B cell (primary cell): ENCODE measurements at places on chromosomes 16 and 17.

DNA sequence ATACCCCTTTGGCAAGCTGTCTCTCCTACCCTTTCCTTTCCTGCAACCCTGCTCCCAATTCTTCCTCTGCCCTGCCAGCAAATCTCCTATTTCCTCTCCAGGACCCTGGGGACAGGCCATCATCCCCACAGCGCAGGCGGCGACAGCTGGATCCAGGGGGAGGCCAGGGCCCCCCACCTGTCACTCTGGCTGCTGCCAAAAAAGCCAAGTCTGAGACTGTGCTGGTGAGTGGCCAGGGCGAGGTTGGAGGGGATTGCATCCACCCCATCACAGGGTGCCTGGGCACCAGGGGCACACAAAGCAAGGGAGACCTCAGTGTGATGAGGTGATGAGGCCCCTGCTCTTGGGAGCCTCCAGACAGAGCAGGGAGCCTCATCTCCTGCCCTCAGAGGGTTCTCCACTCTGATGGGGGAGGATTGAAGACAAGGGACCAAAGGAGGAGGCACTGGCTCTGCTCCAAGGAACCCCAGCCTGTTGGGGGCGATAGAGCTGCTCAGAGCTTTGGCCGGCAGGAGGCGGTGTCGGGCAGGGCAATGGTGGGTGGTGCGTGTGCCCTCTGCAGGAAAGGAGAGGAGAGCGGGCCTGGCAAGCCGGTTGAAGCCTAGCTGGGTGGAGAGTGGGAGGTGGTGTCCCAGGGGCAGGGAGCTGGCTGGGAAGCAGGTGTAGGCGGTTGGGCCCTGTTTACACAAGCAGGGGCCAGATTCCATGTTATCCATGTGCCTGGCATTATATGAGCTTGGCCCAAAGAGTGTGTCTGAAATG is 15.6 kb upstream of the PDK2 start:
- peak; percentile 38 for DNase-seq

DNA sequence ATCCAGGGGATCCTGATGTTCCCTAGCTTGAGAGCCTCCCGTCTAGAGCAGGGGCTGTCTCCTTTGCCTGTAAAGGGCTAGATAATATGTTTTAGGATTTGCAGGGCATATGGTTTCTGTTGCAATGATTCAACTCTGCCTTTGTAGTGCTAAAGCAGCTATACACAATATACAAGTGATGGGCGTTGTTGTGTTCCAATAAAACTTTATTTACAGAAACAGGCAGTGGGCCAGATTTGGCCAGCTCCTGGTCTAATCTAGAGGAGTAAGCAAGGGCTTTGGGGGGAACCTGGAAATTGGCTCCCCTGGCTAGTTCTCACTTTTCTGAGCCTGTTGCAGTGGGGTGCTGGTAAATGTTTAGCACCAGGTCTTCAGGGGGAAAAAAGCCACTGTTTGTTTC is 13.8 kb downstream of the WWOX start:
- no peak for DNase-seq

- DNase-seq = no peak
Observed at GRCh38 chr17:61382796-61383688, 16.6 kb upstream of the TBX2 start.

- DNase-seq = no peak
Observed at GRCh38 chr17:69412251-69412671, 2.2 kb upstream of the MAP2K6 start.

DNA sequence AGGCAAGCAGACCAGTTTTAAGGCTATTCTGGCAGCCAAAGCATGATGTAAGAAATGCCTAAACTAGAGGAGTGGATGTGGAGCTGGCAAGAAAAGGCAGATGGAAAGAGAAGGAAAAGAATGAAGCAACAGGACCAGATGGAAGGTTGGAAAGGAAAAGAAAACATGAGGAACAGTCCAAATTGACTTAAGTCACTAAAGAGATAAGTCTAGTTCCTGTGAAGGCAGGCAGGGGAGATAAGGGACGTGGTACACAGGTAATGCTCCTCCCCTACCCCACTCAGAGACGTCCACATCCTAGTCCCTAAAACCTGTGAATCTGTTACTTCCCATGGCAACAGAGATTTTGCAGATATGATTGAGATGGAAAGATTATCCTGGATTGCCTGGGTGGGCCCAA is 43.5 kb downstream of the TEX2 start:
- DNase-seq = no peak
